K562 (cell line): ENCODE measurements at places on chromosomes 7 and 10. TPM values are rescaled to one million over a fixed set of nuclear protein-coding genes. Genes with fewer than 3 reads are reported as not detected.

PDGFA gene
- 2.6 and 3.6 TPM in 2 replicates for polyA plus RNA-seq

INTS1 gene
- polyA plus RNA-seq: 46.7 and 55.1 TPM in 2 replicates

HOXA11 gene
- polyA plus RNA-seq: not detected in 2 replicates

DNA sequence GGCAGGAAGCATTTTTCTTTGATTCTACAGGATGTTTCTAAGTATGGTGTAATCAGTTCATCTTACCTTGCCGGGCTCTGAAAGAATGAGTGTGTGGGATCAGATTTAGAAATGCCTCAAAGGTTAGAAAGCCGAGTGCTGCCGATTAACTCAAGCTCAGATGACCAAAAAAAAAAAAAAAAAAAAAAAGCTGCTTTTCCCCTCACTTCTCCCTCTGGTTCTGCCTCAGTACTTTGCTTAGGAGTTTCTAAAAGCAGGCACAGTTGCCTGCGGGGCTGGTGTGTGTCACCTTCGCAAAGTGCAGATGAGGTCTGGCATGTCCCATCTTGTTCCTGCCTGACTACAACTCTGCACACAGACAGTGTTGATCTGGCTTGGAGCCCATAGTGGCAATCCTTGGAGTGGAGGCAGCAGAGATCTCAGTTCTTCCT is 47.0 kb downstream of the KIAA1217 start:
- no peak for DNase-seq

GRCh38 chr7:38070718-38071117 is 107.3 kb upstream of the STARD3NL start:
- peak; percentile 16 for DNase-seq

GRCh38 chr10:119297207-119297968 is 90.0 kb downstream of the GRK5 start:
- no peak for DNase-seq

NEUROG3 gene
- not detected in 2 replicates for polyA plus RNA-seq

OR2A42 gene
- polyA plus RNA-seq: not detected in 2 replicates

- no peak for DNase-seq
Measured at GRCh38 chr10:43352951-43353350, 18.5 kb upstream of the FXYD4 start.

DNA sequence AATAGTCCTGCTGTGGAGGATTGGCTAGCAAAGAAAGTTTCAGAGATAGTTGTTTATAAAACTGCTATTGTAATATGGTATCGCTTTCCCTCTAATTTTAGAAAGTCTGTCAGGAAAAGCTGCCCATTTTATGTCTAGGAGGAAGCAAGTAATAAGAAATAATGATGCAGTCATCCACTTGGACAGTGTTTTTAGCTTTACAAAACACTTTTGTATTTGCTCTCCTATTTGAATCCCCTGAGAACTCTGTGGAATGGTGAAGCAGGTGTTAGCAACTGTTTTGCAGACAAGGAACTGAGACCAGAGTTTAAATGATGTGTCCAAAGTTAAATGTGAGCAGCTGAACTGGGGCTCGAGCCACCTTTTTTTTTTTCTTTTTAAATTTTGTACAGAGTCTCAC is 455.8 kb downstream of the XPNPEP1 start:
- DNase-seq: no peak

DNA sequence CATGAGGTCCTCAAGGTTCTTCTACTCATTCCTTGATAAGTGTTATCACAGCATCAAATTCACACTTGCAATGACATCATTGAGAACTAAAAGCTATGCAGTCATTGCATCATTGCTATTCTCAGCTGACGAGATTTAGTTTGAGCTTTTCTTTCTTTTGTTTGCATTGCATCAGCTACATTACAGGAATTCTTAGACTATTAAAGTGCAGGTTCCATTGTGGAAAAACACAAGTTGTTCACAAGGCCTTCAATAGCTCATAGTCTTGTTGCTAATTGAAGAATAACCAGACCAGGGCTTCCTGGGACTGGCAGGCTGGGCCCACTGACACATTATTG is 139.3 kb downstream of the CXCL12 start:
- DNase-seq: no peak

GRCh38 chr10:62639144-62639543 is 165.4 kb upstream of the ADO start:
- no peak for DNase-seq

DNA sequence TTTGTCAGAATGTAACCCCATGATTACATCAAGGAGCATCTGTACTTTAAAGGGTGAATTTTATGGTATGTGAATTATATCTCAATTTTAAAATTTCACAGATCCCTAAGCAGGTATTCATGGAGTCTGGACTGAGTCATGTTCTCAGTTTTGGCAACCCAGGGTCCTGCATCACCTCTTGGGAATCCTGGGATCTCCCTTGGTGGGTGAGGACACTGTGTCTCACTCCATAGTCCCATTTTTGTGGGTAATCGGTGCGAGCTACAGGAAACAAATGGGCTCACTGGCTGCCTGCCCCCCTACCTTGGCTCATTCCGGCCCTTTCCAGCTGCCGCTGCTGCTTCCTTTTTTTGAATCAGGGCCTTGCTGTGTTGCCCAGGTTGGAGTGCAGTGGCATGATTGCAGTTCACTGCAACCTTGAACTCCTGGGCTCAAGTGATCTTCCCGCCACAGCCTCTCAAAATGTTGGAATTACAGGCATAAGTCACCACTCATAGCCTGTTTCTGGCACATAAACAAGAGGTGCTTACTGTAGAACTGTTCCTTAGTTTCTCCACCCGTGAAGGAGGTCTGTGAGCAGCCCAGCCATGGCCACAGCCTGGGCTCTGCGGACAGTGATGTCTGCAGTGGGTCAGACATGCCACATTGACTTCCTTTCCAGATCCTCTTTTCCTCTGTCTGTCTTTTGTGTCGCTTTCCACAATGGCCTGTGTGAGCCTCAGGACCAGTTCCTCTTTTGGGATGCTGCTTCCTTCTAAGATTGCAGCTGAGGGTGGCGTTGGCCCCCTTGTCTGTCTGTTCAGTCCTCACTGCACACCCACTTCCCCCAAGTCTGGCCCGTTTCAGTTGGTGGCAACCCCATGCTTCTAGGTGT is 14.5 kb downstream of the PALD1 start:
- no peak for DNase-seq

OPN4 gene
- polyA plus RNA-seq: not detected in 2 replicates

GIMAP8 gene
- polyA plus RNA-seq: not detected in 2 replicates

DNA sequence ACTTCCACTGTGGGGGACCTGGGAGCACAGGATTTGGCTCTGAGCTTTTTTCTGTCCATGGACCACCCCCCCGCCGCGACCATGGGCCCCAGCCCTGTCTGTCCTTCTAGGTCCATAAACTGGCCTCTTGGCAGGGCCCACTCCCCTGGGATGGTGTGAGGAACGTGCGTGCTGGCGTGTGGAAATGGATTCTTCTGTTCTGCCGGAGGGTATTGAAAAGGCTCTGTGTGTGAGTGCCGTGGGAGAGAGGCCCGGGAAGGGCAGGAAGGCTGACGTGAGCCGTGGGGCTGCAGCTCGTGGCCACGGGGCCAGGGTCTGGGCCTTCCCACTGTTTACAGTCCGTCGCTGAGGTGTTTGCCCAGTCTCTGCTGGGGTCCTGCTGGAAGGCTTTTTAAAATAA is 123.7 kb downstream of the GRK5 start:
- no peak for DNase-seq

EN2 gene
- polyA plus RNA-seq: 0.04 and 0.07 TPM in 2 replicates

DNA sequence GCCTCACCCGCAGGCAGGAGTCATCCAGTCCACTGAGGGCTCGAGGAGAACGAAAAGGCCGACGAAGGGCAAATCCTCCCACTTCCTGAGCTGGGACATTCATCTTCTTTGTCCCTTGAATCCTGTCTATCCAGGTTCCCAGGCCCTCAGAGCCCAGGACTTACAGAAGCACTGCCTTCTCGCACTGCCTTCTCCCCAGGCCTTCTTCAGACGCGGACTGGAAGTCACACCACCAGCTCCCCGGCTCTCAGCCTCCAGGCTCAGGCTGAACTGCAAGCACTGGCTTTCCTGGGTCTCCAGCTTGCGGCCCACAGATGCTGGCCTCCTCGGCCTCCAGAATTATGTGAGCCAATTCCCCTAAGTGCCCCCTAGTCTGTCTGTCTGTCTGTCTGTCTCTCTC is 6.4 kb upstream of the MMP21 start:
- DNase-seq: no peak

NXPH1 gene
- polyA plus RNA-seq: not detected in 2 replicates

- no peak for DNase-seq
Measured at GRCh38 chr7:71411475-71411874, 279.5 kb downstream of the GALNT17 start.

TMEM139 gene
- polyA plus RNA-seq: 0.44 and 2.0 TPM in 2 replicates

DNA sequence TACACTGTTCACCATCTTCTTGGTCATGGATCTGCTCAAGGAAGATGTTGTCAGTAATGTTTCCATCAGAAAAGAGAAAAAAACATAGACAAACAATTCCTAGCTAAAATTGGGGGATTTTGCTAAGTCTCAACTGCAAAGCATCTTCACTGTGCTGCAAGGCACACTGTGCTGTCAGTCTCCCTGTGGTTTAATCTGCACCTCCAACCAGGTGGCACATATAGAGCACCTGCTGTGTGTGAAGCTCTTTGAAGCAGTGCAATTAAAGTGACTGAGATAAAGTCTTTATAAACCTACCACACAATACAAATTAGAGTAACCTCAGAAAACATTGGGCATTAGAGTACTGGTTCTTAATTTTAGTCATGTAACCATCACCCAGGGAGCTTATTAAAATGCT is 6.3 kb downstream of the NRAP start:
- DNase-seq: no peak

GRCh38 chr10:34262985-34263384 is 552.1 kb downstream of the PARD3 start:
- DNase-seq: no peak

RTKN2 gene
- polyA plus RNA-seq: 0.05 and 0.35 TPM in 2 replicates

SPDYE2 gene
- polyA plus RNA-seq: not detected in 2 replicates

- no peak for DNase-seq
Measured at GRCh38 chr7:46753662-46754061, 828.2 kb downstream of the TNS3 start.

- no peak for DNase-seq
Measured at GRCh38 chr10:112395809-112396530, 22.1 kb downstream of the ACSL5 start.
